ENCODE measurements at places on chromosomes 3 and 15.
A peak's percentile ranks its signal among the peaks of the same experiment; 100 is the strongest.

DNA sequence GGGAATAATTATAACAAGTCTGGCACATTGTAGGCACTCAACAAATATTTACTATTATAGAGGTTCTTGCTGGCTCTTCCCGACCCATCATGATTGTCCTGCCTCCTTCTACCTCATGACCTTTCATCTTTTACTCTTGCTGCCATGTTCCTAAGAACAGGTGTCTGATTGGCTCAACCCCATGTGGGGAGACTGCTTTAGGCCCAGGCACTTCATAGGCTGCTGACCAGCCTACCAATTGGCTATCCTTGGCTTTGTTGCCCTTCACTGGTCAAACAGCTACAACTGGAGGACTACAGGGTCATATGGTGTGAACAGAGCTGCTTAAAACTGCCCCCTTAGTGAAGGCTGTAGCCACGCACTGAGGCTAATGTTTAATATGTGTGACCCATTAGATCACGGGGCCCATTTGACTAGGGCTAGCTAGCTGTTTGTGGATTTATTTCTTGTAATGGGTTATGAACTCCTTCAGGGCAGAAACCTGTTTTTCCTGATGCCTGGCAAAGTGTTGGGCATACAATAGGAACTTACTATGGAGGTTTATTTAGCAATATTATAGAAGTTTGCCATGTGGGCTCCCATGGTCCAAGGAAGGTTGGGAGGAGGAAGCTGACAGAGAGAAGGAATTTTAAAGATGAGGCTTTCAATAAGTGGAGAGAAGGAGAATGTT, 239.9 kb upstream of the TBC1D5 start:
- no peak for DNase-seq

- DNase-seq, result no peak
These were observed 50.1 kb downstream of the ITGB5 start for GRCh38 chr3:124837065-124837464.

- peak; percentile 25 for DNase-seq
These were observed 55.7 kb downstream of the RLBP1 start for GRCh38 chr15:89165677-89166076.

- DNase-seq, result peak; percentile 81
These were observed 344.6 kb upstream of the PROK2 start for GRCh38 chr3:72129501-72130094.

DNA sequence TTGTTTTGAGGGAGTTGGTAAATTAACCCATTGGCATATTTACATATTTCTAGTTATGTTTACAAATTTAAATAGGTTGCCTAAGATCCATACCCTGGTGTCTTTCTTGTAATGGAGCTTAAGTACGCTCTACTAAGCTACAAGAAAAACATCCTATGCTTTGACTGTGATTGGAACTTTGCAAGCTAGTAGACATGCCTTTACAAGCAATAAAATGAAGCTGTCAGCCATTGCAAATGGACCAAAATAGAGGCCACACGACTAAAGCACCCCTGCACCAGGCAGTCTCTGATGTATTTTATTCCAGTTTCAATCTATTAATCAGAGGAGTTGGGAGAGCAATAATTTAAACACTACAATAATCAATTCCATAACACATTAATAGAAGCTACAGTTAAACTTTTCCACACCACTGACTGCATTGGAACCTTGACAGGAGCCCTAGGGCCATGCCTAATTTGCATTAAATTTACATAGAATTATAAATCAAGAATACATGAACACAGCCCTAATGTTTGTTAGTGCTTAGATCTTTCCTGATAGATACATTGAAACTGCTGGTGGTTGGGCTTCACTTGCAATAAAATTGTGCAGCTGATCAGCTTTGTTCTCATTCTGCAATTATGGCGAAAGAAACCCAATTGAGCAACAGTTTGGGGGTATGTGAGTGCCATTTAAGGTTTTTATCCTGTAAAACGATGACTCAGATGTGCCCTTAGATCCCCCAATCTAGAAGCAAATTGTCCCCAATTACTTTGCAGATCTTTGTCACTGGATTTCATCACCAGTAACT, 360.1 kb downstream of the LSAMP start:
- DNase-seq, result no peak

DNA sequence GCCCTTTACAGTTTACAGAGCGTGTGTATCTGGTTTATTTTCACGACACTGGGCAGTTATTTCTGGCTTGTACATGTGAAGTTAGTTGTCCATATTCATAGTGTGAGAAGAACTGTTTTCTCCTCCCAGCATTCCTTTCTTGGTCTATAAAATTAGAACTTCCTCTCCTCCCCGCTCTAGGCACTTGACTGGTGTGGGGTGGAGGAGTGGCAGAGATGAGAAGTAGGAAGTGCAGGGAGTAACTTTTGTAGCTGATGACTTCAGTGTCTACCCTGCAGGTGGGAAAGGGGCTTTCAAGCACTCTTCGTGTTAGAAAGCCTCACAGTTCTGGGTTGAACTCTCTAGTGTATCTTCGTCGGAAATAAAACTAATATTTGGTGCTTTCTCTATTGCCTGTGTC, 13.4 kb downstream of the APOD start:
- DNase-seq, result no peak

DNA sequence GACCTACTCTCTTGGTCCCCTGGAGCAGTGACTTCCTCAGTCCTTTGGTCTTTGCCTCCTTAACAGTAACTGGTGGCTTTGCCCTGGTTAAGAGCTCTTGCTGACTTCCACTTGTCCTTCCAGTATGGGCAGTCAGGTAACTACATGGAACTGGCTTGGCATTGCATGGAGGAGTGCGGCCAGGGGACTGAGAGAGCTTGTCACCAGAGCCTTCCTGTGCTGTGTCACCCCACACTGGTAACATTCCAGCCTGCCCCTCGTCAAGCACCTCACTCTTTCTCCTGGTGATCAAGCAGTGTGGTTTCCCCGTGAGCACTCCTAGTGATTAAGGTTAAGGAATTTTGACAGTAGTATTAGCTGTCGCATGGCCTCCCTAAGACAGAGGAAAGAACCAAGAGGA, 19.3 kb upstream of the SNX22 start:
- no peak for DNase-seq

- DNase-seq, result no peak
These were observed 4.5 kb downstream of the LRRC3B start for GRCh38 chr3:26627080-26627479.

- DNase-seq, result no peak
These were observed 10.5 kb downstream of the WWTR1 start for GRCh38 chr3:149647285-149647684.

- no peak for DNase-seq
These were observed 17.9 kb upstream of the NRROS start for GRCh38 chr3:196621611-196622010.

DNA sequence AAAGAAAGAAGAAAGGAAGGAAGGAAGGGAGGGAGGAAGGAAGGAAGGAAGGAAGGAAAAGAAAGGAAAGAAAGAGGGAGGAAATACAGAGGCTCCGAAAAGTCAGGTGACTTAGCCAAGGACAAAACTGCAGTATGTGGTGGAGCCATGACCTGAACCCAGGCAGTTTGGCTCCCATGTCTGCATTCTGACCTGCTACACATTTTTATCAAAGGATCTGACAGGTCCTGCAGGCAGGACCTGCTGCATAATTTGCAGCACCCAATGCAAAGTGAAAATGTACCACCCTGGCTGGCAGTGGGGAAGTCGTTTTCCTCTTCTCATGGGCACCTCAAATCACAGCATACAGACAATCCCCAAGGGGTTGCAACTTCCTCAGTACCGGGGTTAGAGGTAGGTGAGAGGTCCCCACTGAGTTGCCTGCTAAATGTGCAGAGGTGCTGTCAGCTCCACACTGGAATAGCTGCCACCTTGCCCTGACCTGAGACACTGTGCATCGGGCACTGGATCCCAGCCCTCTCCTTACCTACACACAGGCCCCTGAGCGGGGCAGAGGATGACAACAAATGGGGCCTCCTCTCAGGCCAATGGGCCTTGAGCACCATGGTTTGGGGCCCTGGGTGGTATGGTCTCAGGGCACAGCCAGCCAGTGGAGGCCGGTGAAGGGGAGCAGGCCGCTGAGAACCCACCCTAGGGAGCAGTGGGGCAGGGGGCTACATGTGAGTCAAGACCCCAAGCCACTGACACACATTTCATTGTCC, 175.1 kb downstream of the SHQ1 start:
- no peak for DNase-seq

- DNase-seq, result peak; percentile 26
These were observed 251.1 kb downstream of the TJP1 start for GRCh38 chr15:29570948-29571791.

- no peak for DNase-seq
These were observed 794 bp downstream of the ARPP19 start for GRCh38 chr15:52567871-52568600.

- DNase-seq, result no peak
These were observed 34.6 kb downstream of the ZNF589 start for GRCh38 chr3:48275287-48276027.

DNA sequence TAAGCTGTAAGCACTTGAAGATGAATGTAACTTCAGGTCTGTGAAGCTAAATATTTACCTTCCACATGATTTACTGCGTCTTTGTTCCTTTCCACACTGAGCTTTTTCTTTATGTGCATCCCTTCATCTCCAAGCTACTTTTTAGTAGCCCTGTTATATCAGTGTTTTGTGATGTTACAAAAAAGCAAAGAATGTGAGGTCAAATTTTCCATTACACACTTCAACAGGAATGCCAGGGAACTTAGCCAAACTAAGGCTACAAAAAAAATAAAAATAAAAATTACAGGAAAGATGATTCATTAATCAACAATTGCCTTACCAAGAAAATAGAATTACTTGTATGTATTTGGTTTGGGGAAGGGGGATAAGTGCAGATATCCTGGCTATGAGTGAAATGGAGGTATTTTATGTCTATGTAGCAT, 73.0 kb downstream of the FILIP1L start:
- DNase-seq, result peak; percentile 95

DNA sequence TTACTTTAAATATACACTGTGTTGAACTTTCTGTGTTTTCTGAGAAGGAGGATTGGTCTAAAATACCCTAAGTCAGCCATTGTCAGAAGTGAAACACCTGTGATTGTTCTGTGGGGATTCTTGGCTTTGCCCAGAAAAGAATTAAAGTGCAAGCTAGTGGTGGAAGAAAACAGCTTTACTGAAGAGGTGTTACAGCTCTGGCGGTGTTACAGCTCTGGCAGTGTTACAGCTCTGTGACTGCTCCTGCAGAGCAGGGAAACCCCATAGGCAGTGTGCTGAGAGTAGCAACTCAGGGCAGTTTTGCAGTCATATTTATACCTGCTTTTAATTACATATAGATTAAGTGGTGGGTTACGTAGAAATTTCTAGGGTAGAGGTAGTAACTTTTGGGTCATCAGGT, 66.6 kb downstream of the C3orf20 start:
- no peak for DNase-seq

DNA sequence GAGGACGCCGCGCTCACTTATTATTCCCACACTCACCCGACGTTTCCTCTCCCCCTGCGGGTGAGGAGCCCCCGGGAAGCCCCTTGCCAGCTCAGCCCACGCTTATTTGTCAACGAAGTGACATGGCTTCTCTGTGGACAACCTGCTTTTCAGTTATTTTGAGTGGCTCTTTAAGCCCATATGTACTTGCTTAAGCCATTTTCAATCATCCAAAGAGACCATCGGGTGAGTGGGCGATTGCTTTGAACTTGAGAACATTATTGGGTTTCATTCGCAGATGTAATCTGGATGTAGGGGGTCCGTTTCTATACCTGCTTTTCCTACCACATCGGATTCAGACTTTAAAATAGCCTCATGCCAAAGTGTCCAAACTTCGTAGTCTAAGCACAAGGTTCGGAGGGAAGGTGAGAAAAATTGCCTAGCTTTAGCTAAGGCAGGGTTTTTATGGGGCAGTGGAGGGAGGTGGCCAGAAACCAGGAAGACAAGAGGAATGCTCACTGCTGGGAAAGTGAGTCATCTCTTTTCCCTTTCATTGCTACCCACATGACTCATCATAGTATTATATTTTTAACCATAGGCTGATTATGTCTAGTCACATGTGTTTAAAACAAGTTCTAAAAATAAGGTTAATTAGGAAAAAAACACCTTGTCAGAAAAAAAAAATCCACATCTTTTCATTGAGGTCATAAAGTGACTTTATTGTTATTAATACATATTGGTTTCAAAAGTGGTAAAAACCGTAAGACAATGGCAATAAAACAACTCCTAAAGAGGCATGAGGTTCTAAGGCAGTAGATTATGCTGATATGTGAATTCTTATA, 773.1 kb upstream of the NR2F2 start:
- DNase-seq, result peak; percentile 94

- DNase-seq, result peak; percentile 61
These were observed 44.6 kb downstream of the P3H2 start for GRCh38 chr3:190076136-190076535.

DNA sequence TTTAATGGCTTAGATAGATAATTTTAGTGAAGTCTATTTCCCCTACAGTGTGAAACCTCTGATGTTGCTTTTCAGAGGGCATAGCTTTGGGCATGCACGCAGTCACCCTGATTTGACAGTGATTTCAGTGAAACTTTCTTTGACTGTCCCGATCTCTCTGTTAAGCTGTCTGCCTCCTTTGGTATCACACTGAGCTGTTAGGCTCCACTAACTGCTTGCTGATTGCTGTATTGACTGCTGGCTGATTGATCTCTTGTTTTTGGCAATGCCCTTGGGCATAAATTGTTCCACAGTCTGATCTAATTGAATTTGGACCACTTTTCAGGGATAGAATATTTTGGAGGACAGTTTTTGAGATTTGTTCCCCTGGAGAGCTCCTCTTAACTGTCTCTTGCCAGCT, 68.5 kb upstream of the CCDC54 start:
- no peak for DNase-seq

DNA sequence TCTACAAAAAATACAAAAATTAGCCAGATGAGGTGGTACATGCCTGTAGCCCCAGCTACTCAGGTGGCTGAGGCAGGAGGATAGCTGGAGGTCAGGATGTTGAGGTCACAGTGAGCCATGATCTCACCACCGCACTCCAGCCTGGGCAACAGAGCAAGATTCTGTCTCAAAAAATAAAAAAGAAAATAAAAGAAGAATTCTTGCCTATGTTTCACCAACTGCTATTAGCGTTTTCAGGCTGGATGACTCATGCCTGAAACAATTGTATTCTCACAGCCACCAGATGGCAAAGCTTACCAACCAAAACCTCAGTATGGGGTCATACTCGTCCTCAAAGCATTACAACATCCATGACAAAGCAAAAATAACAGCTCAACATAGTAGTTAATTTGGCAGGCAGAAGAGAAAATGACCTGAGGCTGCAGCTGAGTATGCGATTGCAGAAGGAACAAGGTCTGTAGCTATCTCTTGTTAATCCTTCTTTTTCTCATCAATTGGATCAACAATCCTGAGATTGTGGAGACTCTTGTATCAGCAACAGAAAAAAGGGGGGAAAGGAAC, 52.2 kb downstream of the TP53BP1 start:
- DNase-seq, result peak; percentile 96

GRCh38 chr3:112974894-112975293, at the start of gene CD200R1:
CD200R1 (minus strand) TSS chr3:112975103; CDS start chr3:112974857, 246 bp downstream.
- no peak for DNase-seq

DNA sequence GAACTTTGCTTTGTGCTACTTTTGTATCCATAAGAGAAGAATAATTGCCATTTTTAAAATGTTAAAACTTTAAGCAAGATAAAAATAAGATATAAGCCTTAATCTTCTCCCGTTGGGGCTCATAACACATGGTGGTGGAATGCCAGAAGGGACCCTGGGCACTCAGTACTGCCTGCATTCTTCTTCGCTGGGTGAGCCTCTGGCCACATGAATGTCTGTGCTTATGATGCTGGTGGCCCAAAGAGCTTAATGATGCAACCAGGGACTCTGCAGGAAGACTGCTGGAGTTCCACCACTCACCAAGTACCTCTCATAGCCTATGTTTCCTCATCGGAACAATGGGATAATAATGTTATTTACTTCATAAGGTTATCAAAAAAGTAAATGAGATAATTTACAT, 103.6 kb downstream of the ERC2 start:
- no peak for DNase-seq

GRCh38 chr15:101492766-101493692, 3.5 kb upstream of the PCSK6 start:
- no peak for DNase-seq
